Ascending aorta (tissue), 2 donors: ENCODE measurements at places on chromosomes 11 and 22. TPM values are rescaled to one million over a fixed set of nuclear protein-coding genes. Genes with fewer than 3 reads are reported as not detected.

The LRRC32 gene
- total RNA-seq, result 280 TPM

The ADAMTS8 gene
- 0.64 TPM for total RNA-seq

The MAP6 gene
- total RNA-seq, result 15.8 TPM

GRCh38 chr11:27916541-27917100, 191.3 kb downstream of the KIF18A start:
- H3K36me3 ChIP-seq, result no peaks in the 10 kb centered on the region
- no peak for DNase-seq
- H3K27ac ChIP-seq, result no peak overlapping the region
- no peaks in the 10 kb centered on the region for H3K4me1 ChIP-seq
- H3K27me3 ChIP-seq, result no peaks in the 10 kb centered on the region
- H3K4me3 ChIP-seq, result no peak overlapping the region

DNA sequence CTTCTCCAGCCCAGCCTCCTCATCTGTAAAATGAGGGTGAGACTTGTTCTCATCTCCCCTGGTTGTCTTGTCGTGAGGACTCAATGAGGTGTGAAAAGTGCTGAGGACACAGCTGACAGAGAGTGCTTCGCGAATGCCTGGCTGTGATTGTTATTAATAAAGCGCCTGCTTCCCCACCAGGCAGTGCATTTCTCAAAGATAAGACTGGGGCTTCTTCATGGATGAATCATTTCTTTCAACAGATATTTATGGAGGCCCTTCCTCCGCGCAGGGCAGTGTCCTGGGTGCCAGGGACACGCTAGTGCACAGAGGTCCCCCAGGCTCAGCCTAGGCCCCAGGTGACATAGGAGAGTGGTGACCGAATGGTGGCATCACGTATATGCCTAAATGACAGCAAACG, 34.3 kb upstream of the SHISAL1 start:
- no peaks in the 10 kb centered on the region for H3K27me3 ChIP-seq
- no peaks in the 10 kb centered on the region for H3K36me3 ChIP-seq
- H3K4me1 ChIP-seq, result peaks cover 7% of the 10 kb centered on the region

- no peak for DNase-seq
- H3K4me1 ChIP-seq, result peaks cover 4% of the 10 kb centered on the region
- no peaks in the 10 kb centered on the region for H3K27me3 ChIP-seq
Measured at GRCh38 chr22:23184764-23185113, 4.4 kb downstream of the BCR start.

DNA sequence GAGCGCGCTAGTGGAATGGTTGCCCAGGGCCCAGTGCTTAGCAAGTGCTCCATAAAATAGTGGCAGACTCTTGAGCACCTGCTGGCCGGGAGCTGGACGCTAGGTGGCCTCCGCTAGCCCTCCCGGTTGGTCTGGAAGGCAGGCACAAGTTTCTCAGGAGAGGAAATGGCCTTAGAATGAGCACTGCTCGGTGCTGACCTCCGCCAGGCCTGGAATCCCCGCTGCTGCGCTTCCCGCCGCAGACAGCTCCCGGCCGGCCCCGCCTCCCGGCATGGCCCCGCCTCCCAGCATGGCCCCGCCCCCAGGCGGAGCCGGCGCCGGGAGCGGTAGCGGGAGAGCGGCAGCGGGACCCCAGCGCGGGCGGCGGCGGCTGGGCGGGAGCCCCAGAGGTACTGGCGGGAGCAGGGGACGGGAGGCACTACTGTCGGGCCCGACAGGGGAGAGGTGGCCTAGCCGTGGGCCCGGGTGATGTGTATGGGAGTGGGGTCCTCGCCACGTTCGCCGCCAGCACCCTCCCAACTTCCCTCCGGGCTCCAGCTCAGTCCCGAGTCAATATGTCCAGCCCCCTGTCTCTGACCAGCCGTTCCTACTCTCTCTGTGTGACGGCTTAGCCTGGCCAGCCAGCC, at the start of gene SIPA1:
TSS of gene SIPA1 (plus strand) at position 308 of the 626 bp plus-strand sequence. CDS start 2,821 bp downstream, outside the sequence.
- H3K27me3 ChIP-seq, result no peaks in the 10 kb centered on the region
- H3K4me3 ChIP-seq, result peak within 1 kb of the TSS; percentile 53
- H3K27ac ChIP-seq, result peak within 1 kb of the TSS; percentile 71
- peaks cover 10% of the 10 kb centered on the region for H3K4me1 ChIP-seq
- peaks cover 44% of the 10 kb centered on the region for H3K36me3 ChIP-seq

- peaks cover 5% of the 10 kb centered on the region for H3K4me1 ChIP-seq
- H3K27me3 ChIP-seq, result no peaks in the 10 kb centered on the region
- DNase-seq, result no peak
Measured at GRCh38 chr11:35590412-35590811, 27.8 kb upstream of the FJX1 start.

DNA sequence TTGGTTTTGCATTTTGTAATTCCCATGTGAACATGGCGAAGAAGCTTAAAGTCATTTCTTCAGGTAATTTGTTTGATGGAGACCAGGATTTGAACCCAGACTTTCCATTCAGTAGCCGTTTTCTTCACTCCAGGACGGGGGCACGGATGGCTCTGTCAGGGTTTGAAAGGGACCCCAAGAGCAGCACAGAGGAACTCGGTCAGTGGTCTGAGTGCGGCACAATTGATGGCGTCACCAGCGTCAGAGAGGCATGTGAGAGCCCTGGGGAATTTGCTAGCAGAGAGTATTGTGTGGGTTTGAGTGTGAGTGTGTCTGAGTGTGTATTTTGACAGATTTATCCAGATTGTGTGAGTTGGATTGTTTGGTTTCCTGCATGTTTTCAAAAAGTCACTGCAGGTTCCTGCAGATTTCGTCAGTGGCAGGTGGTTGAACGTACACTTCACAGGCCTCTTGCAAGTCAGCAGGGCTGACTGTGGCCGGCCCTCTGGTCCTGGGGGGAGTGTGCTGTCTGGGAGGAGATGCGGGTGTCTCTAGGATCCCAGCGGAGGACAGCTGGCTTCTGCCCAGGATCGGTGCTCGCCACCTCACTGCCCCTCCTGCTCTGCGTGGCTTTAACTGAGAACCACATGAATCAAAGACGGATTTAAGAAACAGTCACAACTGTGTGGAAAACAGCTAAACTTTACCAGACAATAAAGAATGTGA, 199.3 kb downstream of the TBC1D22A start:
- H3K27me3 ChIP-seq, result no peaks in the 10 kb centered on the region
- H3K4me1 ChIP-seq, result no peaks in the 10 kb centered on the region
- DNase-seq, result no peak
- H3K36me3 ChIP-seq, result no peaks in the 10 kb centered on the region

- no peaks in the 10 kb centered on the region for H3K4me1 ChIP-seq
- H3K27me3 ChIP-seq, result no peaks in the 10 kb centered on the region
Measured at GRCh38 chr22:20091690-20092476, 11.8 kb downstream of the DGCR8 start.

- no peak for DNase-seq
- H3K36me3 ChIP-seq, result peaks cover 10% of the 10 kb centered on the region
- H3K4me3 ChIP-seq, result no peak overlapping the region
- H3K4me1 ChIP-seq, result peaks cover 20% of the 10 kb centered on the region
- no peak overlapping the region for H3K27ac ChIP-seq
Measured at GRCh38 chr22:19879992-19880785, 25.5 kb upstream of the GNB1L start.

GRCh38 chr11:46339816-46340215, 7.4 kb upstream of the DGKZ start:
- H3K27me3 ChIP-seq, result no peaks in the 10 kb centered on the region
- H3K27ac ChIP-seq, result no peak overlapping the region
- no peaks in the 10 kb centered on the region for H3K4me1 ChIP-seq
- H3K4me3 ChIP-seq, result no peak overlapping the region

DNA sequence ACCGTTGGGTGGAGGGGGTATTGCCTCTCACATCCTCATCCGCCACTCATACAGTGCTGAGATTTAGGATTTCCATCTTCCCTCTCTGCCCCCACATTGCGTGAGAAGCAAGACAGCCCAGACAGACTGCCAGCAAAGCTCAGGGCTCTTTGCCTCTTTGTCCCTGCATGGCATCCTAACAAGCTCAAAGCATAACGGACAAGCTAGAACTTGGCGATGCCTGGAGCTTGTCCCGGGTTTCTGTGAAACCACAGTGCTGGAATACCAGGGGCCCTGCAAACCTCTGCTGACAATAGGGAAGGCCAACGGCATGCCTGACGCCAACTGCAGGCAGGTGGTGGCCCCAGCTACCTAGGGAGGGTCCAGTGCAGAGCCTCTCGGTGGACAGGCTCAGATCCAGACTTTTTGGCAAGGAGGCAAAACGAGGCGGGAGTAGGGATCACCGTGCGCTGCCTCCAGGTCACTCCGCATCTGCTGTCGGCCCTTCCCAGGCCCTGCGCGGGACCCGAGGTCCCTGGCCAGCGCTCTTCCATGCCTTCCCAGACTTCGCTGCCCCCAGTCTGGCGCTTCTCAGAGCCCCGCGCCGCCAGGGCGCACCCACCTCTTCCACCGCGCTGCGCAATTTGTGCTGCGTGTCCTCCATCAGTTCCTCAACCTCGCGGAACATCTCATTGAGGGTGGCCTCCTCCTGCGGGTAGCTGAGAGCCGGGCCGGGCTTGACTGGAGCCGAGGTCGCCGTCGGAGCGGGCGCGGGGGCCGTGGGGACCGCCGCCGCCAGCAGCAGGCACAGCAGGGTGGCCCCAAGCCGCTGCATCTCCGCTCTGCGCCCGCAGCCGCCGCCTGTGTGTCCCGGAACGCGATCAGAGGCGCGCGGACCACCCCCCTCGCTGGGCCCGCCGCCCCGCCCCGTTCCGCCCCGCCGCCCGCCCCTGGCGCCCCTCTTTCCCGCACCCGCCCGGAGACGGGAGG, at the start of gene DKK3:
TSS of gene DKK3 (minus strand) at position 858 of the 969 bp plus-strand sequence. CDS start at position 814, 44 bp downstream.
- H3K27ac ChIP-seq, result peak within 1 kb of the TSS; percentile 88
- no peaks in the 10 kb centered on the region for H3K27me3 ChIP-seq
- H3K4me3 ChIP-seq, result peak within 1 kb of the TSS; percentile 82
- peaks cover 3% of the 10 kb centered on the region for H3K4me1 ChIP-seq

DNA sequence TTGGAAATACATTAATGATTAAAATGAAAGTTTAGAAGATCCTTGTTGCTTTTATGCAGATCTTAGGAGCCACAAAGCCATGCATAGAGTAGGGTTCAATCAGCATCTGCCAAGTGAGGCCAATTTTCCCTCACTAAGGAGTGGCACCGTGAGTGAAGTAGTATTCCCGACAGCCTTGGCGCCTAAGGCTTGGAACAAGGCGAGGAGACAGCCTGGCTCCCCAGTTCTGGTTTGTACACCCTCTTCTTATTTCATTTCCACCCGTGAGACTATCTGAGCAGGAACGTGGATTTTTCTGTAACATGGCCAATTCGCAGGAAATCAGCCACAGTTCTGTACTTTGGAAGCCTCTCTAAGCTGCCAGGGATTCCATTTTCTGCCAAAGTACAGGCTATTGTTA, 22.6 kb downstream of the FADS2 start:
- H3K27ac ChIP-seq, result peak overlapping the region; percentile 71
- peaks cover 15% of the 10 kb centered on the region for H3K4me1 ChIP-seq
- no peak for DNase-seq
- H3K36me3 ChIP-seq, result peaks cover 41% of the 10 kb centered on the region
- no peak overlapping the region for H3K4me3 ChIP-seq

GRCh38 chr22:38963872-38964271, 6.5 kb downstream of the APOBEC3A start:
- no peak overlapping the region for H3K4me3 ChIP-seq
- no peaks in the 10 kb centered on the region for H3K36me3 ChIP-seq
- DNase-seq, result no peak
- H3K27me3 ChIP-seq, result no peaks in the 10 kb centered on the region
- H3K4me1 ChIP-seq, result no peaks in the 10 kb centered on the region

DNA sequence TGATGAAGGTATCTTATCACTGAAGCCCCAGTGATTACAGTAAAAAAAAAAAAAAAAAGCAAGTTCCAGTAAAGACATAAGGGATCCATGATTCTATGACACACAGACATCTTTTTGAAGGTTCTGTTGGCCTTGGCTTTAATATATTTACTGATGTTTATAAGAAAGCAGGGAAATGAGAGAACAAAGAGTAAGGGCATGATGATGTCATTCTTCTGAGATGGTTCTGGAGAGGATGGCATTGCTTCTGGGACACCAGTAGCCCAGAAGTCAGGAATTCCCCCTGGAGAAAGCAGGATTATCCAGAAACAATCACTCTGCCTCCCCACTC, 233.6 kb downstream of the FAM76B start:
- no peak overlapping the region for H3K4me3 ChIP-seq
- DNase-seq, result no peak
- no peaks in the 10 kb centered on the region for H3K27me3 ChIP-seq

DNA sequence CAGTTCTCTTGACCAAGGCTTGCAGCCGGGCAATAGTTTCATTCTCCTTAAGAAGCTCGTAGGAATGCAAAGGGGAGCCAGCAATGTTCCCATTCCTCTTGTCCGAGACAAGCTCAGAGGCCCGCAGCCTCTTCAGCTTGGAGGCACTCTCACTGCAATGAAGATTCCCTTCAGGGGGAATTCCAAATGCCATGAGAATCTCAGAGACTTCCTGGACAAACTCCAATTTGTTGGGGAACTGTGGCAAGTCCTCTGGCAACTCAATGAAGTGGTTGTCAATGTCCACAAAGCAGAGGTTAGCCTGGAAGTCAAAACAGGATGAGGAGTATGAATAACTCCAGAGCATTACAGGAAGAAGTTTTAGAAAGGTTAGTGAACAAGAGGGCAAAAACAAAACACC, 84.4 kb downstream of the DENND5A start:
- H3K36me3 ChIP-seq, result peaks cover 33% of the 10 kb centered on the region
- H3K27me3 ChIP-seq, result no peaks in the 10 kb centered on the region
- H3K4me3 ChIP-seq, result no peak overlapping the region

DNA sequence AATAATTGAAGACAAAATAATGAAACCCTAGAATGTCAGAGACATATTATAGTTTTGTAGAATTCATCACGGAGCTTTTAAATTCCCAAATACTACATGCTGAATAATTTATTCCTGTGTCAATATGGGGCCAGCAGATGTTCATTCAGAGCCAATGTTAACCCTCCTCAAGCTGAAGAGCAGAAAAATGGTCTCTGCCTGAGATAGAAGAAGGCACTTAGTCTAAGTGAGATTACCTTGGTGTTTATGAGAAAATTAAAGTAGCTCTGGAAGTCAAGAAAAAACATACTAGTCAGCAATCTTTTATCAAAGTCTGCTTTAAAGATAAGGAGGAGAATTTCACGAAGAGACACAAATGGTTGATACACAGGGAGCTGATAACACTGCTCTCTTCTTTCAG, 328.2 kb downstream of the TTC28 start:
- H3K36me3 ChIP-seq, result no peaks in the 10 kb centered on the region
- no peaks in the 10 kb centered on the region for H3K4me1 ChIP-seq
- no peaks in the 10 kb centered on the region for H3K27me3 ChIP-seq

GRCh38 chr11:73158356-73159051, 16.4 kb upstream of the FCHSD2 start:
- no peaks in the 10 kb centered on the region for H3K36me3 ChIP-seq
- no peak overlapping the region for H3K4me3 ChIP-seq
- H3K27ac ChIP-seq, result peak overlapping the region; percentile 82
- H3K27me3 ChIP-seq, result no peaks in the 10 kb centered on the region
- no peak for DNase-seq

DNA sequence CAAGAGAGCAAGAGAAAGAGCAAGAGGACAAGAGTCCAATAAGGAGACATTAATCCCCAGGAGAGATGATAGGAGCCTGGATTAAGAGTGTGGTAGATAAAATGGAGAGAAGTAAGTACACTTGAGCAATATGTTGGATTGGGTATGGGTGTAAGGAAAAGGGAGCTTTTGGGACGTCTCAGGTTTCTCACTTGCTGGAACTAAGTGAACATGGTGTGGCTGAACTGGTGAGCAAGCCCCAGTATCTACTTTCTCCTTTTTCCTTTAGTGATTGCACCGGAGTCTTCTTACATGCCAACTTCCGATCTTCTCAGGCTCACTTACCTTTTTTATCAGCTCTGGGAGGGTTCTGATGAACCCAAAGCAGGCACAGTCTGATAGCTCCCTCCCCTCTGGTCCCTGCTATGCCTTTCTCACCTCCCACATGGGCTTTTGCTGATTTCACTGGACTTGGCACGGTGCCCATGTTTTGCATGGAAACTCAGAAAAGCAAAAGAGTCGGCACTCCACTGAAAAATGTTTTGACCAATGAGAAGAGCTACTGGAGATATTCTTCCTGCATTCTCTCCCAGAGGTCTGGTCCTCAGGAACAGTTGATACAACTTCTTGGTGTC, 14.5 kb upstream of the APLNR start:
- DNase-seq, result no peak
- no peak overlapping the region for H3K4me3 ChIP-seq
- H3K4me1 ChIP-seq, result no peaks in the 10 kb centered on the region
- no peaks in the 10 kb centered on the region for H3K27me3 ChIP-seq
- H3K27ac ChIP-seq, result no peak overlapping the region
- no peaks in the 10 kb centered on the region for H3K36me3 ChIP-seq
